ENCODE measurements at places on chromosomes 16 and 17.
A peak's percentile ranks its signal among the peaks of the same experiment; 100 is the strongest.

DNA sequence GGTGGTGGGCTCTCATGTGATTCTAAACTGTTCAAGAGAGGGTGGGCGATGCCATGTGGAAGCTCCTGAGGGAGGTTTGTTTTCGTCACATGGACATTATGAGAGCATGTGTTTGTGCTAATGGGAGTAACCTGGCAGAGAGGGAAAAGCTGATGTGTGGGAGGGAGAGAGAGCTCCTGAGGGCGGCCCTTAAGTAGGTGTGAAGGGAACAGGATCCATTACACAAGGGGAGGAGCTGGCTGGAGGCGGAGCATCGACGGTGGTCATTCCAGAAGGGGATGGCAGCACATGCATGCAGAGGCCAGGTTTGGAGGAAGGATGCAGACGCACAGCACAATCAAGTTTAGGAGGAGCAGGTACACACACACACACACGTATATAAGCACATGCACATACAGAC lies 197.5 kb downstream of the RPTOR start:
- DNase-seq, result no peak

- DNase-seq, result peak; percentile 65
Observed at GRCh38 chr17:59763861-59764260, 56.4 kb downstream of the VMP1 start.

DNA sequence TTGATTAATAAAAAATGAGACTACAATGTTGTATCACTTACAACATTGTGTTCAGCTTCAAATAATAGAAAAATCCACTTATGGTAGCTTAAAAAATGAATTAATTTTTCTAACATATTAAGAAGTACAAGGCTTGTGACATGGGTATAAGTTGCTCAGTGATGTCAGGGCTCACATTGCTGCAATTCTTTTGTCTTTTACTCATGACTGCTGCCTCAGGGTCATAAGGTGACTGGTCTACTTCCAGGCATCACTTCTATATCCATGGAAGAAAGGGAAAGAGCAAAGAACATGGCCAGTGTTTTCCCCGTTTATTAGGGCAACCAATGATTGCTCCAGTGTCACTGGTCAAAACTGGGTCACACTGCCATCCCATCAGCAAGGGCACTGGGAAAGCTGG lies 295.3 kb downstream of the MAP2K4 start:
- no peak for DNase-seq

GRCh38 chr17:4796552-4796920 lies 572 bp downstream of the PSMB6 start:
- DNase-seq, result no peak

- no peak for DNase-seq
Observed at GRCh38 chr16:8849411-8850011, 19.3 kb downstream of the CARHSP1 start.

DNA sequence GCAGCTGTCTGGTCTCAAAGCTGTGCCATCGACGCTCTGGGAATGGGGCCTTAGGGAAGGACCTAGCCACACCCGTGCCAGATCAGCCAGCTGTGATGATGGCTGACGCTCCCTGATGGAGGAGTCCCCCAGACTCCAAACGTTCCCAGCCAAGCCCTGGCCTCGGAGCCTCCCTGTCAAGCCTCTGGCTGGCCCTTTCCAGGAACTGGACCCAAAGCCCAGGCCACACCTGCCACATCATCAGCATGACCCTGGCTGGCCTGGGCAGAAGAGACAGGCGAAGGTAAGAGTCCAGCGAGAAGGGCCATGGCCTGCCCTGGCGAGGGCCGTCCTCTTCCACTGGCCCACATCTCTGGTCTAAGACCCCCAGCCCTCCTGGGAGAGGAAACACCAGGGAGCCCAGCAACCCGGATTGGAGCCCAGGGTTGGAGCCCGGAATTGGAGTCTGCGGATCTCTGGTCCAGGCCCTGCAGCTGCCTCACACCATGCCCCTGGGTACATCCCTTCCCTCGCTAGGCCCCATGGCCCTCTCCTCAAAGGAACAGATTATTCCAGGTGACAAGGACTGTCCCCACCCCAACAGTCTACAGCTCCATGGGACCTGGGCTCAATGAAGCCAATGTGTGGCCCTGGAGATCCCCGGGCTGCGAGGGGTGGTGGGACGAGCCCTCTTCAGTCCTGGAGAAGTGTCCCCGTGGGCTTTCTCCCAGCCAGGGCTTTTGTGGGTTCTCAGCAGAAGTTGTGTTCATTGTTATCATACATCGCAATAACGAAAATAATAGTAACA lies 105.1 kb upstream of the TNRC6C start:
- no peak for DNase-seq

DNA sequence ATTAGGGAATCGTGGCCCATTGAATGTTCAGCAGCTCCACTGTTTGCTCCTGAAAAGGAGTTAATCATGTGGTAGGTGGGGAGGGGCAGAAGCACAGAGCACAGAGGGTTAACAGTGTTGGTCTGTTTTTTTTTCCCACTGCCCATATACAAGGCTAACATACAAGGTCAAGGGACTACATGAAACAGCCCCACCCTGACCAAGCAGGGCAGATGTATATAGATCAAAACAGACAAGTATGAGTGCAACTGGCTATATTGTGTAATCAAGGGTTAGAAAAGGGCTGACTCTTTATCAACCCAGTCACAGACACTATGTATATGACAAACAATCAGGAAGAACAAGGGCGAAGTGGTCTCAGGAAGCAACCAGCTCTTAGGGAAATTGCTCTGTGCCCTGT lies 186.6 kb upstream of the CDH11 start:
- DNase-seq, result no peak

- DNase-seq, result no peak
Observed at GRCh38 chr16:67801883-67802282, 4.5 kb downstream of the RANBP10 start.

GRCh38 chr16:2323701-2324100 lies 16.8 kb downstream of the ABCA3 start:
- no peak for DNase-seq

DNA sequence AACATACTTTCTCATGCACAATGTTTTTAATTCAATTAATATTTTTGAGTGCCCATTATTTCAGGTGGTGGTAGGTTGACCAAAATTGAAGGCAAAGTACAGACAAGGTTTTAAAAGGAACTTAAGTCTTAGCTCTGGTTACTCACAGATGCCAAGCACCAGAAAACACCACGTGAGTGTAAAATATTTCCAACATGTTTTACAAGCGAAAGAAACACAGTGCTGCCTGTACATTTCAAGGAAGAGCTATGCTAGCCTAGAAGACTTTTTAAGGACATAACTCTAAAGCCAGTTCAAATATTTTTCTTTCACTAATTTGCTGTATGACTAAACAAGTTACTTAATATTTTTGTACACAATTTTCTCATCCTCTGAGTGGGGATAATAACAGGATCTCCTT lies 736.4 kb upstream of the GOT2 start:
- DNase-seq, result peak; percentile 0

DNA sequence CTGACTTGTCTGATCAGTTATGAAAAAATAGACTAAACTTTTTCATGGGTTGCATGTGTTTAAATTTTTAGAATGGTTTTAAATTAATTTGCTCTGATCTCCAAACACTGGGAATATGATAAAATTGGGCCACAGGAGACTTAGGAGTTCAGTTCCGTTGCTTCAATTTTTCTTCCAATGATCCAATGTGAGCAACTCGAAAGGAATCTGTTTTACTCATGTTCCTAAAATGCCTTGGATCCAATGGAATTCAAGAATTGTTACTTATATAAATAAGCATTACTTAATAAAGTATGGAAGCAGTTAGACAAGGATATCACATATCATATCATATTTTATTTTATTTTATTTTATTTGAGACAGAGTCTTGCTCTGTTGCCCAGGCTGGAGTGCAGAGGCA lies 56.0 kb upstream of the NACA2 start:
- peak; percentile 18 for DNase-seq

GRCh38 chr16:23874613-23875294 lies 39.0 kb downstream of the PRKCB start:
- DNase-seq, result no peak

DNA sequence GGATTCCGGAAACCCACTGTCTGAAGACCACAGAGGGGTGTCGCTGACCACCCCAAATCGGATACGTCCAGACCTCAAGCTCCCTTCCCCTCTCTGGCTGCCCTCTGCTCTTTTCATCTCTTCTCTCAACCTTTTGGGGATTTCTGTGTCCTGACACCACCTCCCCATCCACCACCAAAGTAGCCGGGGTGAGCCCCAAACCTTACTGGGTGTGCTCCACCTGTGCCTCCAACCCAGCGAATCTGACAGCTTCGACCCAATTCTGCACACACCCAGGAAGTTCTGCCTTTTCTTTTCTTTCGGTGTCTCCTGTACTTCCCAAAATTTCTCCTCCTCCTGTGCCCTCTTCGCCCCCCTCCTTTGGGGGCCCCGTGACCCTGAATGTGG lies 534 bp downstream of the KCTD11 start:
- no peak for DNase-seq

DNA sequence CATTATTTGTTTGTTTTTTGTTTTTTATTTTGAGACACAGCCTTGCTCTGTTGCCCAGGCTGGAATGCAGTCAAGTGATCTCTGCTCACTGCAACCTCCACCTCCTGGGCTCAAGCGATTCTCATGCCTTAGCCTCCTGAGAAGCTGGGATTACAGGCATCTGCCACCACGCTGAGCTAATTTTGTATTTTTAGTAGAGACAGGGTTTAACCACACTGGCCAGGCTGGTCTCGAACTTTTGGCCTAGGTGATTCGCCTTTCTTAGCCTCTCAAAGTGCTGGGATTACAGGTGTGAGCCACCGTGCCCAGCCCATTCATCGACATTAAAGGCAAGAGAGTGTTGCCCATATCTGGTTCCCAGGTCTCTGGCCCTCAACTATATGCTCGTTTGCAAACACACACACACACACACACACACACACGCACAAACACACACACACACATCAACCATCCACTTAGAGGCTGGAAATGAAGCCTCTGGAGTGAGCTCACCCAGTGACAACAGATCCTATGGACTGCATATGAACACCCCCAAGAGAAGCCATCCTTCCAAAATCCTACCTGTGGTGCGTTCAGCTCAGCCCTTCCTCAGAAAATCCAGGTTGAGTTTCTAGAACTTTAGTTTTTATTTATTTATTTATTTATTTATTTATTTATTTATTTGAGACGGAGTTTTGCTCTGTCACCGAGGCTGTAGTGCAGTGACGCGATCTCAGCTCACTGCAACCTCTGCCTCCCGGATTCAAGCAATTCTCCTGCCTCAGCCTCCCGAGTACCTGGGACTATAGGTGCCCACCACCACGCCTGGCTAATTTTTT lies 12.3 kb upstream of the SEPHS2 start:
- no peak for DNase-seq

DNA sequence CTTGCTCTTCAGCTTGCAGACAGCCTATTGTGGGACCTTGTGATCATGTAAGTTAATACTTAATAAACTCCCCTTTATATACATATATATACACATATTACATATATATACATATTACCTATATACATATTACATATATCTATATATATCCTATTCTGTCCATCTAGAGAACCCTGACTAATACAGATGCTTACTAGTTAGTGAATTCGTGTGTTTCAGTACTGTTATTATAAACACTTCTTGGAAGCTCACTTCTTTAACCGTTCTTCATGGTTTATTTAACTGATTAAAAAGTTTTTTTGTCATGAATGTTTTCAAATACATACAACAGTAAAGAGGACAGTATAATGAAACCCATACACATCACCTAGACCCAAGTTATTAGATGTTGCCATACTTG lies 12.6 kb downstream of the ORC6 start:
- DNase-seq, result no peak

GRCh38 chr16:85902366-85903155 lies 3.6 kb downstream of the IRF8 start:
- DNase-seq, result no peak

DNA sequence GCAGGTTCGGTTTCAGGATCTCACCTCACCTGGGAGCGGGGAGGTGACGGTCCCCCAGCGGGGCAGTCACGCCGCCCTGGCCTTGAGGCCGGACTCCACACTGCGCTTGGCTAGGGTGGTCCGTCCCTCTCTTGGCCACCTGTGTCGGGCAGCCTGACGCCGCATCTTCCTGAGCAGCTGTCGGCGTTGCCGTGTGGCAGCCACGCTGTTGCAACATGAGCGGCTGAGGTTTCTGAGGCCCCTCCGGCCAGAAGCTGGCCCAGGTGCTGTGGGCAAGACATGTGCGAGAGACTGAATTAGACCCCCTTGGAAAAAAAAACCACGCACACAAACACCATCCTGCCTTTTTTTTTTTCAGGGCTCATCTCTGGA lies 49.2 kb downstream of the IRF8 start:
- DNase-seq, result no peak

GRCh38 chr16:14003074-14003570 lies 68.0 kb upstream of the MRTFB start:
- DNase-seq, result no peak

- DNase-seq, result no peak
Observed at GRCh38 chr16:81545470-81546250, 101.1 kb downstream of the CMIP start.

DNA sequence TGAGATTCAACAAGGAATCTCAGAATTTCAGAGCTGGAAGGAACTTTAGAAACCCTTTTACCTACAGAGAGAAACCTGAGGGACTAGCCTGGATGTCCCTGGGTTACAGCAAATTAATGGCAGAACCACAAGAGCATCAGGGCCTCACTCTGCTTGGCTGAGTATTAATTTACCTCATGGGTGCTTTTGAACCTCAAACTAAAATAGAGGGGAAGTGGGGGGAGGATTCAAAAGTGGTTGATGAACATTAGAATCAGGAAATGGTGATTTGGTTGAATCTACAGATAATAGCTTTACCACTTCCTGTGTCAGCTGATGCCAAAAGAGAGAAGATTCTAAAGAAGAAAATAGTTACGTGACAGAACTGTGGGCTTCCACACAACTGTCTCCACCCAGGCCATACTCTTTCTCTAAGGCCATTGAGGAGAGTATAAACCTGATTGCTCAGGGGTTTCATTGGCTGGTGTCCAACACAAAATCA lies 11.3 kb upstream of the SKAP1 start:
- no peak for DNase-seq

DNA sequence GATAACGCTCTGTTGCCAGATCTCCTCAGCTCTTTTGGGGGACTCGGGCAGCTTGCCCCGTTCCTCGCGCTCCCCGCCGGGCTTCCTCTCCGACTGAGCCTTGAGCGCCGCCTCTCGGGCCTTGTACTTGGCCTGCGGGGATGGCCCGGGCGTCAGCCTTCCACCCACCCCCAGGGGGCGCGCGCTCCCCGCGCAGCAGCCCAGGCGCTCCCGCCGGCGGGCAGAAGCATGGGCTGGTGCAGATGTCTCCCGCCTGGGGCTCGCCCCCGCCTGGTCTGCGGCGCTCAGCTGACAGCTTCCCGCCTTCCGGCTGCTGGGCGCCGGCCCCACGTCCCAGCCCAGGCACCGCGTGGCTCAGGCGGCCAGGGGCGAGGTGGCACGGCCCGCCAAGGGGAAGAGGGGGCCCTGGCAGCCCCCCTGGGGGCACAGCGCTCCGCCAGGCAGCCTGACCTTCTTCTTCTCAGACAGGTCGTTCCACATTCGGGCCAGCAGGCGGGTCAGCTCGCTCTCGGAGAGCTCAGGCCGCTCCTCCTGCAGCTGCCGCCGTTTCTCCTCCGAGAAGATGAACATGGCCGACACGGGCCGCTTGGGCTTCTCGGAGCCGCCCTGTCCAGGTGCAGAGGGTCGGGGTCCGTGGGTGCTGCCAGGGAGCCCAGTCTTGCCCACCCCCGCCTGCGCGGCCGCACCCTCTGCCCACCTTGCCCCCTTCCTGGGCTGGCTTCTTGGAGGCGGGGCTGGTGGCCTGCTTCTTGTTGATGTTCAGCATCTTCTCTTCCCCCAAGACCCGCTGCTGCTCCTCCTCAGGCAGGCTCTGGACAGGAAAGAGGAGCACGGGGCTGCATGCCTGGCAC lies 8.9 kb downstream of the UBTF start:
- no peak for DNase-seq
